ENCODE measurements at places on chromosomes 12 and 14.

- DNase-seq = no peak
Observed at GRCh38 chr14:74035556-74035955, 16.4 kb downstream of the BBOF1 start.

GRCh38 chr14:93025055-93025454 is 90.7 kb downstream of the ITPK1 start:
- DNase-seq = no peak

- DNase-seq = no peak
Observed at GRCh38 chr12:78767264-78767981, 97.2 kb upstream of the SYT1 start.

DNA sequence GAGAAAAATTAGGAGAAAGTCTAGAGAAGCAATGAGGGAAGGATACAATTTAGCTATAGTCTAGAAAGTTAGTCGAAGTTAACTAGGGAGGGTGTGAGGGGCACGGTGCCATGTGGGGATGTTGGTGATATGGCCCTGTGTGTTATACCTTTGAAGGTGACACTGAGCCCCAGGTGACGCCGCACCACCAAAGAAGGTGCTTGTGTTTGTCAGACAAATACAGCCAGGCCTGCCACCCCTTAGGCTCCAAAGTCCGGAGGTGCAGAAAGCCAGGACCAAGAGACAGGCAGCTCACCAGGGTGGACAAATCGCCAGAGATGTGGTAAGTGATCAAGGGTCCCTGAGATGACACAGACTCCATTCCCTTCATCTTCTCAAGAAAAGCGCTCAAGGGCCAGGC is 1.1 kb downstream of the C1S start:
- DNase-seq = no peak

- no peak for DNase-seq
Observed at GRCh38 chr14:61132894-61133293, 148.2 kb downstream of the TMEM30B start.

DNA sequence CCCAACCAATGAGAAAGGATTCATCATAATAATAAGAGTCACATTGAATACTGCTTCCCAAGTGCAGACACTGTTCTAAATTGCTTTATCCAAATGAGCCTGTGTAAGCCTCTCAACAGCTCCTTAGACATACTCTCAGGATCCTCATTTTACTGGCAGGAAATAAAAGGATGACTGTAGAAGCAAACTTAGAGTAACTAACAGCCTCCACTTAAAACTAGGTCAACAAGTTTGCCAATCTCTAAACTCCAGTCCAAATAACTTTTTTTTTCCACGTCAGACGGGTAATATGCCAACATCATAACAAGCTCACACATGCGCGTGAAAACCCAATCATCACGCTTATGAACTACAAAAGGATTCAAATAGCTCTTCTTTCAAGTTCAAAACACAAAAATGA is 15.3 kb upstream of the DPF3 start:
- DNase-seq = no peak

DNA sequence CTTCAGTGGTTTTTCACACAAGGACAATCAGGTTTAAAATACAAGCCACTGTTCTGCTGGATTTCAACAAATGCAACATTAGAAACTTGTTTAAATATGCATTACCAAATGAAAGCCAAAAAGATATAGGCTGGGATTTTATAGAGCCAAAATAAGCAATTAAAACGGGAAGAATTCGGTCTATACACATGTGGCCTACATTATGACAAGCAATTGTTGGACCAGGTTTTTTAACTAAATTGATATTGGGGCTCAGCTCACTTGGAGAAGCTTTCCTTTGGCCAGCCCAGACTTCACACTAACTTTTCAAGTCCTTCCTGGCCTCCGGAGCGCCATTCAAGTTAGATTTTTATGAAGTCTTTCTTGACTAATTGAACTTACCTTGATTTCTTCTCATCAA is 16.9 kb upstream of the PDE3A start:
- no peak for DNase-seq

- DNase-seq = no peak
Observed at GRCh38 chr12:58640314-58640713, 280.0 kb downstream of the LRIG3 start.

GRCh38 chr14:32509632-32510187 is 180.6 kb downstream of the AKAP6 start:
- no peak for DNase-seq

GRCh38 chr14:101134851-101135433 is 231.4 kb upstream of the RTL1 start:
- DNase-seq = no peak

DNA sequence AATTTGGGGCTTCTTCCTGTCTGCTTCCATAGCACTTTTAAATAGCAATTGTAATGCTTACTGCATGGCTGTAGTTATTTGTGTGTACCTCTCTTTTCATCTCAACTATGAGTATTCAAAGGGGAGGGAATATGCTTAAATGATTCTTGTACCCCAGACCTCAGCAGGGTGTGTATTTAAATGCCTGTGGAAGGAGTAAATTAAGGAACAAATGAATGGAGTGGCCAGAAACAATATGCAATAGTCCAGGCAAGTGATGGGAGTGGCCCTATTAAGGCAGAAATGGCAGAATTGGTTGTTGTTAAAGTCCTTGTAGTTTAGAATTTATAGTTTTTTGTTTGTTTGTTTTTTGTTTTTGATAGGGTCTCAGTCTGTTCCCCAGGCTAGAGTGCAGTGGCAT is 1.5 kb downstream of the RAD51B start:
- no peak for DNase-seq

- DNase-seq = no peak
Observed at GRCh38 chr14:95301527-95302187, 18.1 kb downstream of the CLMN start.

DNA sequence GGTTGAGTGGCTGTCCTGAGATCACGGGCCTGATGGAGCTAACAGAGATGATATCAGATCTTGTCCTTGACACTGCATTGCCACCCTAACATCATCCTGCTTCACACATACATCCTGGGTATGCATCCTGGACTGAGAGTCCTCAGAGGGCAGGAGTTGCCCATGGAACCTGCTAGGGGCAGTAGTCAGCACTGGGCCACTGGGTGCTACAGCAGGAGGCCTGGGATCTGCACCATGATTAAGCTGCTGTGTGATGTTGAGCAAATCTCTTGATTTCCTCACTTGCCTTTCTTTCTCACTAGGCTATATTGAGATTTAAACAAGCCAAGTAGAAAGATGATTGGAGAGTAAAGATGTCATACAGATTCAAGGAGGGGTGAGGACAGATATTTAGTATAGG is 22.1 kb upstream of the EIF4B start:
- DNase-seq = no peak

DNA sequence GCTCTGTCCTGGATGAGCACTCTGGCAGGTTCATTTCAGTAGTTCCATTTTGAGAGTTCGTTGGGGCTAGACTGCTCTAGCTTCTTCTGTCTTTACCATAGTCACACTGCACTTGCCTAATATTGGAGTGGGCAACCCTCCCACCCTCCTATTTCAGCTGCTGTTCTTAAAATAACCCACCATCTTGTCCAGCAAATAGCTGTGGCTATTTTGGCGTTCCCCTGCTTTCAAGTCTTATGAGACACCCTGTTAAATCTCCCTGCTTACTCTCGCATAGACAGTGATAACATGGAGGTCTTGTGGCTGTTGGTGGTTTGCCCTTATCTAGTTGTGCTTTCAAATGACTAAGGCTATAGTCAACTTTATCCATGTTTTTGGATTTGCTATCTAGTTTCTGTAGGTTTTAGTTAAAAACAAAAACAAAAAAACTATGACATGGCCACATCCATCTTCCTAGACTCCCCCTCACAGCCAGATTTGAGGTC is 65.5 kb downstream of the LRP6 start:
- no peak for DNase-seq

DNA sequence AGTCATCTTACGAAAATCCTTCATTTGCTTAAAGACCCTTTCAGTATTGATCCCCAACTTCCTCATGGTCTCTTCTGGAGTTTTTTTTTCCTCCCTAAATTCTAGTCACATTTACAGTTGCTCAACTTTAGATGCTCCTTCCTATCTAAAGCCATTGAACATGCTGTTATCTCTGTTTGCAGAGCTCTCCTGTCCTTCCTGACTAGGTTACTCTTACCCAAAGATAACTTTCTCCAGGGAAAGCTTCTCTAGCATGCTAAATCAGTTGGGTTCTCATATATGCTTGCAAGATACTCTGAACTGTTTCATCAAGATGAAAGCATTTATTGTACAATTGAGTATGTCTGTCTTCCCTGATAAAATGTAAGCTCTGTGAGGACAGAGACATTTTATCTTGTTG is 1.8 kb upstream of the RAB21 start:
- DNase-seq = no peak

DNA sequence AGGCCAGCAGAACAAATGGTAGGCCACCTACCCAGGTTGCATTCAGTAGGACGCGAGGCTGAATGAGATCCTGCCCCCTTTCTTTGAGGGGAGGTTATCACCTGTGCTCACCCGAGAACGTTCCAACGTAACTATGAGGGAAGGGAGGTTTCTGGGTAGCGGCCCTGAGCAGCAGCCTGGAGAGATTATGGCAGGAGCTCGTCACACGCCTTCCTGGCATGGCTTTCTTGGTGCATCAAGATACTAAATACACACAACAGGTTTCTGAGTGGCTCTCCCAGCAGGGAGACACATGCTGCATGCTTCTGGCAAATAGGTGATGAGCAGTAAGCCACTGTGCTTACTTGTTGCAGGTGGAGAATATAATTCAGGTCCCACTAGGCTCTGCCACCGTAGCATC is 147.7 kb downstream of the CALM1 start:
- no peak for DNase-seq

GRCh38 chr14:101726295-101726953 is 35.1 kb upstream of the PPP2R5C start:
- no peak for DNase-seq

GRCh38 chr12:131895640-131896079 is 1.2 kb downstream of the ULK1 start:
- no peak for DNase-seq

Data from SW 1271 (cell line).